ENCODE measurements at places on chromosomes 13 and 19.
A peak's percentile ranks its signal among the peaks of the same experiment; 100 is the strongest.

DNA sequence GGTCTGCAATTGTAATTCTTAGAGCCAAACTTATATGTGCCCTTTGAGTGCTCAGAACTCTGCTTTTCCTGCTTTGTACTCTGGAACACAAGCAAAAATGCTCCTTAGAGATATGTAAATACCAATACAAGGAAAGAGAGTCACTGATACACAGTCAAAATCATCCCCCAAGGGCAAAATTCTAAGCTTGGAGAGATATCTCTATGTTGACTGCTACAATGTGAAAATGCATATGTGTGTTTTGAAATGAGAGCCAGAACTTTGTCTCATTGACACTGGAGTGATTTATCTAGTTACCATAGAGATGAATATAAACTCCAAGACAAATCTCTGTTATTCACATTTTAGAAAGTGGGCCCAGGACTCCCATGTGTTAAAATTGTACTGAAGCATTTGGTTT, 494.8 kb upstream of the SLITRK1 start:
- DNase-seq, result peak; percentile 48

- no peak for DNase-seq
Measured at GRCh38 chr13:114334305-114335053, 20.2 kb downstream of the CHAMP1 start.

DNA sequence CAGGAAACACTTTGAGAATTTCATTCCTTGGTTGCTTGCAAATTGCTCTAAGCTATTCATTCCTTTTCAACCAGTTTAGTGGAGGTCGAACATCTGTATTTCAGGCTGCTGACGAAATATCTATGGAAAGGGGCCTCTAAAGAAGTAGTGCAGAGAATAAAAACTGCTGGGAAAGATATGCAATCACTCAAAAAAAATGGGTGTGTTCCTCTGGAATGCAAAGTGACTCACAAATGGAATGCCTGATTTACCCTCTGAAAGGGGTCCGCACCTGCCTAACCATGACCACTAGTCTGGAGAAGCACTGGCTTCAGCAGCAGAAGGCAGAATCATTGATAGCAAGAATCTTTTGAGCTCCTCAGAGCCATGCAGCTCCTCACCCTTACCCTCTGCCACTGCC, 129.4 kb downstream of the PCDH9 start:
- DNase-seq, result no peak

DNA sequence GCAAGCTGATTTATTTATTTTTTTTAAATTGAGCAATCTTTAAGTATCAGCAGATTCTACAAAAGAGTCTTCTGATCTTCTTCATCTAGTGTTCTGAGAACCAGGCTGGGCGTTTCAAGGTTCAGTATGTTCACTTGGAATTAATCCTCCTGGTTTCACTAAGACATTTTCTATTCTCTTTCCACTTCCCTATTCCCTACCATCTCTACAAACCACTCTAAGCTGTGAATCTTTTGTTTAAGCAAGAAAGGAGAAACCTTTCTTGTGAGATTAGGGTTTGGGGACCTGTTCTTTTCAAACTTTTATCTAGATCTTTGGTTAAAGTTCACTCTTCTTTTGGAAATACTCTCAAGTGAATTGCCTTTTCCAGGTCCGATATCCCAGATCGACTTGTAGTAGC, 59.3 kb downstream of the URI1 start:
- DNase-seq, result no peak

DNA sequence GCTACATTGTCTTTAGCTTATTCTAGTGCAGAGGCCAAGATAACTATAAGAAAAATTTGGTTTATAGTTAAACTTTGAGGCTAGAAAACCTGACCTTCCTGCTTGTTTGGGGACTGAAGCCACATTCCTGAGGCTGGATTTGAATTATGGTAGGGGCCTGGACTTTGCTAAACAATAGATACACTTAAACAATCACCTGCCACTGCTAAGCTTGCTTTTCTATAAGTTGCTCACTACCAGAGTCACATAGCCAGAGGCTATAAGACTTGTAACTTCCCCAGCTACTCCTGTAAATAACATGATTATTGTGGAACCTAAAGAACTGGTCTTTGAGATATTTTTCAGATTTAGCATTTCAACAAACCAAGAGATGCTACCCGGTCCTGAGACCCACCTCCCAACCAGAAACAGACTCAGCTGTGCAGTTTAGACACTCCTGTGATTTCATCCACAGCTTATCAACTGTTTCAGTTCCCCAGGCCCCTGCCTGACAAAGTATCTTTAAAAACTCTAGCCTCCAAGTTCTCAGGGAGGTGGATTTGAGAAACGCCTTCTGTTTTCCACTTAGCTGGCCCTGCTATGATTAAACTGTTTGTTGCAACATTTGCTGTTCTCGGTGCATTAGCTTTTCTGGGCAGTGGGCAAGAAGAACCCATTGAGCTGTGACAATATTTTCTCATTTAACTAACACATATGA, 77.7 kb downstream of the MIPEP start:
- no peak for DNase-seq

- no peak for DNase-seq
Measured at GRCh38 chr13:76164290-76164689, 528.2 kb downstream of the LMO7 start.

DNA sequence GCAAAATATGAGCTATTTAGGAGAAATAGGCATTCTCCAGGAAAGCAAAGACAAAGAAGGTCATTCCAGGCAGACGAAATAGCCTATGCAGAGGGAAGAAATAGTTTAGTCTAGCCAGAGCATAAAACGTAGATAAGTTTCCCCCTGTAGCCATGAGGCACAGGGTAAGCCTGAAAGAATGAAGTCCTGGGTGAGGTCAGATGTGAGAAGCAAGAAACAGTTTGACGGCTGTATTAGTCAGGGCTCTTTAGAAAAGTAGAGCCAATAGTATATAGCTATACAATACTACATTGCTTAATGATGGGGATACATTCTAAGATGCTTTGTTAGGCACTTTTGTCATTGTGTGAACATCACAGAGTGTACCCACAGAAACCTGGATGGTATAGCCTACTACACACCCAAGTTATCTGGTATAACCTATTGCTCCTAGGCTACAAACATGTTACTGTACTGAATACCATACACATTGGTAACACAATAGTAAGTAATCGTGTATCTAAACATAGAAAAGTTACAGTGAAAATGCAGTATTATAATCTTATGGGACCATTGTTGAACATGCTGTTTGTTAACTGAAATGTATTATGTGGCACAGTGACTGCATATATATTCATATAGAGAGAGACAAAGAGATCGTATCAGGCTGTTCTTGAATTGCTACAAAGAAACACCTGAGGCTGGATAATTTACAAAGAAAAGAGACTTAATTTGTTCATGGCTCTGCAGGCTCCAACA, 59.3 kb upstream of the WDFY2 start:
- no peak for DNase-seq

- no peak for DNase-seq
Measured at GRCh38 chr19:30932854-30933253, 416.4 kb downstream of the TSHZ3 start.

DNA sequence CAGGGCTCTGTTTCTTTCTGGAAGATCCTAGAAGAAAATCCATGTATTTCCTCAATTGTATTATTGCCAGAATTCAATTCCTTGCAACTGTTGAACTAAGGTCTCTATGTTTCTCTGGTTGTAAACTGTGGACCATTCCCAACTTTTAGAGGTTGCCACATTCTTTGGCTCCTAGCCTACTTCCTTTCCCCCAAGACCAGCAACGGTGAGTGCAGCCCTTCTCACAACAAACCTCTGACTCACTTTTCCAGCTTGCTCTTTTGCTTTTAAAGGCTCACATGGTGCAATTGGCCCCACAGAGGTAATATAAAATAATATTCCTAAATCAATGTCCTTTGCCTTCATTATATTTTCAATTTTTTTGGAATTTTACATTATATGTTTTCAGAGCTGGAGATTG, 371.3 kb downstream of the SLITRK5 start:
- no peak for DNase-seq

DNA sequence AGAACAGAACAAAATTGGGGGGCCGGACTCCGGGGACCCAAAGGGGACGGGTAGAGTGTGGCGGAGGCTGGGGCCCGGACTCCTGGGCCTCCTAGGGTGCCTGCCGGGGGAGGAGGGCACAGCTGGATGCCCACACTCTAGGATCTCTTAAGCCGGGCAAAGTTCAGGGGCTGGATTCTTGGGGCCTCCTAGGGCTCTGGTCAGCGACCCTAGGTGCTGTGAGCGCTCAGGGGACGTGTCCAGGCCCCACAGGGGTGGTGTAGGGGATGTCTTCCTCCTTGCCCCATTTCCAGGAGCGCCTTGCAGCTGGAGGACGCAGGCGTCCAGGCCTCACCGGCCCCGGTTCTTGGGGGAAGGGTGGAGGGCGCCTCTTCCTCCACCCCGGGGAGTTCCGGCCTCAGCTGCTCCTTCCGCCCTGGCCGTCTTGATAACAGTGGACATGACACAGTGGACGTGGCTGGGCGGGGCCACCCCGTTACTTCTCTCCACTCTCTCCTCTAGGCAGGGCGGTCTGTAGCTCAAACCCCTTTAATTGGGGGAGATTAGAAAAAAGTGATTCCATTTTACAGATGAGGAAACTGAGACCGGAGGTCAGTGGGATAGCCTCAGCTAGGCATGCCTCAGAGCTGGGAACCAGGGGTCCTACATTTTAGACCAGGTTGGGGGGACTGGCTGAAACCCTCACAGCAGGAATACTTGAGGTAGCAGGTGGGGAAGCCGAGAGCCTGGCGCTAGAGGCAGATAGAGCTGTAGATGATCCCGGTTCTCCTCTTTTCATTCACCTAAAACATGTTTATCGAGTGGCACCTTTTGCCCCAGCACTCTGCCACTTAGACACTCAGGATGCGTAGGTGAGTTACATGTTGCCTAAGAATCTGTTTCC, 705 bp downstream of the STXBP2 start:
- no peak for DNase-seq

DNA sequence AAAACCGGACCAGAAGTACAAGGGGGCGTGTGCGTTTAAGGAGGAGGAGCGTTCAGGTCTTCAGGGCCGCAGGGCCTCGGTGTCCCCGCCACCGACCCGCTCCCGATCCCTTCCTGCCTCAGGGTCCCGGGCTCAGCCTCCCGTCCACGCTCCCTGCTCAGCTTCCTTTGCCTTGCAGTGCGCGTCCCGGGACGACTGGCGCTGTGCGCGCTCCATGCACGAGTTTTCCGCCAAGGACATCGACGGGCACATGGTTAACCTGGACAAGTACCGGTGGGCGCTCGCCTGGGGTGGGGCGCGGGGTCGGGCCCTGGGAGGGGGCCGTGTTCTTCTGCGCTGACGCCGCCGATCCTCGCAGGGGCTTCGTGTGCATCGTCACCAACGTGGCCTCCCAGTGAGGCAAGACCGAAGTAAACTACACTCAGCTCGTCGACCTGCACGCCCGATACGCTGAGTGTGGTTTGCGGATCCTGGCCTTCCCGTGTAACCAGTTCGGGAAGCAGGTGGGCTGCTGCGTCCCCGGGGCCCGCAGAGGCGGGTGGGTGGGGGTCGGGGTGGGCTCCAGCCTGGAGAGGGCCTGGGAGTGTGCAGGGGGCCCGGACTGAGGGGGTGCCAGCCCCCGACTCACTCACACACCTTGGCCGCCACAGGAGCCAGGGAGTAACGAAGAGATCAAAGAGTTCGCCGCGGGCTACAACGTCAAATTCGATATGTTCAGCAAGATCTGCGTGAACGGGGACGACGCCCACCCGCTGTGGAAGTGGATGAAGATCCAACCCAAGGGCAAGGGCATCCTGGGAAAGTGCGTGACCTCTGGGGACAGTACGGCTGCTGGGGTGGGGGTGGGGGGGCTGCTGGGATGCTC, 1.4 kb downstream of the GPX4 start:
- DNase-seq, result no peak

DNA sequence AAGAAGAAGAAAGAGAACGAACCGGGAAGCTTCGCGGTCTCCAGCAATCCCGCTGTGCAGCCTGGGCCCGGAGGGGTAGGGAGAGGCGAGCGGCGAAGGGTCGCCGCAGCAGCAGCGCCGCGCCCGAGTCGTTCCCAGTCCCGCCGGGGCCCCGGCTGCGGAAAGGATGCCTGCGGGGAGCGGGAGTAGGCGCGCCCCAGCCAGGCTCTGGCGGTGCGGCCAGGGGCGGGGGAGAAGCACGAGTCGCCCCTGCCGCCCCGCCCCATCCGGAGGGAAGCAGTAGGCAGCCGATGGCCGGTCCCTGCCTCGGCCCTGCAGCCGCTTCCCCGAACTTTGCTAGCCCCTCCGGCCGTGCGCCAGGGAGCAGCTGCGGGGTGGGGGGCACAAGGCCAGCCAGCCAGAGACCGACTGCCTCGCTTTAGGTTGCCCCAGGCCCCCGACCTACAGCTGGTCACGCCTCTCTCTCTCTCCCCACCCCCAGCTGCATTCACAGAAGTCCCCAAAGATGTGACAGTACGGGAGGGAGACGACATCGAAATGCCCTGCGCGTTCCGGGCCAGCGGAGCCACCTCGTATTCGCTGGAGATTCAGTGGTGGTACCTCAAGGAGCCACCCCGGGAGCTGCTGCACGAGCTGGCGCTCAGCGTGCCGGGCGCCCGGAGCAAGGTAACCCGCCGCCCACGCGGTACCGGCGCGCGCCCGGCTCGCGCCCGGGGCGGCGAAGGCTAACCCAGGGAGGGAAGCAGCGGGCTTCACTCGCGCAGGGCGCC, 1.1 kb downstream of the VSTM2B start:
- DNase-seq, result no peak

DNA sequence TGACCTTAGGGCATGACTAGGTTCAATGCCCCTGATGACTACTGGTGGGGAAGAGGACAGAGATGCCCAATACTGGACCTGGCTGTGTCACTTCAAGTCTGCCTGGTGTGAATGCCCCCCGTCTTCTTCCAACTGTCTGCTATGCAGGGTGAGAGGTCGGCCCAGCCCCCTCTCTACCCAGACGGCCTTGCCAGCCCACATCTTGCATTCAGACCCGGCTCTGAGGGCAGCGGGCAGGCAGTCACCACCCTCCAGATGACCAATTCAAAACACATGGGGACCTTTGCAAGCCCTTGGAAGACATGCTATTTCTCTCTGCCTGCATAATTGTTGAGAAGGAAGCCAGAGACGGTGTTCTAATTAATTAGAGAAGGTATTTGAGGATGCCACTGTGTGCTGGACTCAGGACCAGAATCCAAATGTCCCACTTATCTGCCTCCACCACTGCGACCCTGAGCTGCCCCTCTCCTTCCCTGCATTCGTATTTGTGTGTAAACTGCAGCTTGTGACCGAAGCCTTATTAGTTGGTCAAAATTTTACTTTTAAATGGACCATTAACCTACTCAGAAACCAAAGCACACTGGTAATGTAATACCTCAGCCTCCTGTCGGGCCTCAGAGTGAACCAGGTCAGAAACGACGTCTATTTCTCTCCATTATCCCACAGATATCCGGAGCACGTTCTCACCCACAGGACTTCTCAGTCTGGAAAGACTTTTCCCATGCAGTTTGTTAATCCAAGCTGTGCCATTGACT, 407.0 kb downstream of the ZNF536 start:
- no peak for DNase-seq

DNA sequence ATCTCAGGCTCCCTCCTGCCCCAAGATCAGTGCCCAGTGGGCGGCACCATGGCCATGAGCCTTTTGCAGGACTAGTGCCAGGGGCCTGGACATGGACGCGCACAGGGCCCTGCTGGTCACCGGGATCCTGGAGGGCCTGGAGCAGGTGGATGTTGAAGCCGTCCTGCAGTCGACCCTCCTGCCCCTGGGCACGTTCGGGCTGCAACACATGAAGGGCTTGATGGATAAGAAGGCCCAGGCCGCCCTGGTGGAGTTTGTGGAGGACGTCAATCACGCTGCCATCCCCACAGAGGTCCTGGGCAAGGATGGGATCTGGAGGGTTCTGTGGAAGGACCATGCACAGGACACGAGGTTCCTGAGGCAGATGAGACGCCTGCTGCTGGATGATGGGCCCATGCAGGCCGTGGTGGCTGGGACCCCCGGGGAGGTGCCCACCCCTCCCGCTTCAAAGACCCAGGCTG, 38.0 kb upstream of the PNMA8B start:
- DNase-seq, result no peak

All from hindlimb muscle (tissue), 1 donor.